ENCODE measurements at places on chromosomes 16 and 17.

DNA sequence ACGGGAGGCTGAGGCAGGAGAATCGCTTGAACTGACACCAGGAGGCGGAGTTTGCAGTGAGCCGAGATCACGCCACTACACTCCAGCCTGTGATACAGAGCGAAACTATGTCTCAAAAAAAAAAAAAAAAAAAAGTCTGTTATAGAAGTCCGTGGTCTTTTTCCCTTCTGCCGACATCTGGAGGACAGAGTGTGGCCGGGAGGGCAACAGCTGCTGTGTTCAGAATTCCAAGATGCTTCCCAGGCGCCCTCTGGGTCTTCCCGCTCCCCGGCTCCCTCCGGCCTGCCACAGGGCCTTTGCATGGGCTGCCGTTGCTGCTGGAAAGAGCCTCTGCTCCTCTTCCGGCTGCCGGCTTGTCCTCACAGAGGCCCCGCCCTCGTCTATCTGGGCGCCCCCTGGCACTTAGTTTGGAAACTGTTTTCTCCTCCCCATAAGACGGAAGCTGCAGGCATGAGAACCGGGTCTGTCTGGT lies 2.4 kb upstream of the CACNA1H start:
- peak; percentile 20 for DNase-seq

DNA sequence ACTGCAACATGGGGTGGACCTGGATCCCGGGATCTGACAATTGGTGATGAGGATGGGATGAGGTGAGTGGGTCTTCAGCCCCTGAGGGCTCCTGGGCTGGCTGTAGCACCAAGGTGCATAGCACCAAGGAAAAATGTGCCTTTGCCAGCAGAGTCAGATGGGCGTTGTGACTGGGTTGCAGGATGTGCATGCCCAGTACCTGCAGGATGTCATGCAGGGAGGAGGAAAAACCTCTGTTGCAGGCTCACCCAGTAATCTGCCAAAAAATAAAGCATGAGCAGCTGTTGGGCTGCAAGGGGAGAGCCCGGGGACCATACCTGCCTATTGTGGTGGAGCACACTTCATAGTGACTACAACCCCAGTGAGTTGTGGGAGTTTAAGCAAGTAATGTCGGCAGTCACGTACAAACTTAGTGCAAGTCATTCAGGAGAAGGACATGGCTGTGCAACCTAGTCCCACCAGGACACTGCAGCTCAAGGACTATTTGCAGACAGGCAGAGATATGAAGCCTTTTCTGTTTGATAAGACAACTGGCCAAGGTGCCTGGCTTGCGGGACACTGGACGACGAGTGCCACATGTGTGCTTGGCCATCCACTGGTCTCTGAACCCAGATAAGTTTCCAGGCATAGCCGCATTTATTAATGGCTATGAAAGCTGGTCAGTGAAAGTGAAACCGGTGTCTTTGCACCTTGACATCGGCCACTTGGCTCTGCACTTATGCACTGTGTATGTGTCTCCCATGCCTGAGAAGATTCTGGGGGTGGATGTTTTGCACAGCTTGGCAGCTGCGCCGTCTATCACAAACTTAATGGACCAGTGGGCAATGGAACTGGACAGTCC lies 499.8 kb downstream of the KCNJ2 start:
- no peak for DNase-seq

DNA sequence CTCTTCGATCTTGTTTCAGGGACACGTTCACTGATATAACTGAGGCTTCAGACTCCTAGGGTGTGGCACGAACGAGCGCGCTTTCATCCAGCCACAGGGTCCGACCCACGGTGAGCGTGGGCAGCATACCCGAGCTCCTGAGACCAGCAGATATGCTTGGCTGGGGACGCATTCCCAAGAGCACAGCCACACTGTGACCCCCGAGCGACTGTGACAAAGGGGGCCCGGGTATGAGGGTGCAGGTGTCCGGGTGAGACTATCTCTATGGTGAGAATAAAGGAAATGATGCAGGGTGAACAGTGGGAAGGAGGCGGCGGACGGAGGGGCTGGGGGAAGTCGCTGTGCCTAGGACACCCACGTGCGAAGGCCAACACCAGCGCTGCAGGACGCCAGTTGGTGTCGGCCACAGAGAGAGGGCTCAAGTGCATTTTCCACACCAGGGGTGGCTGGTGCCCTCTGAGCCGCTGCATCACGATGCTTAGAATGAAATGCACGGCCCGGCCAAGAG lies 17.6 kb downstream of the RPH3AL start:
- no peak for DNase-seq

- DNase-seq = no peak
These were observed 21.2 kb upstream of the HAS3 start for GRCh38 chr16:69084289-69084688.

- no peak for DNase-seq
These were observed 29.8 kb downstream of the TMEM132E start for GRCh38 chr17:34609210-34609609.

DNA sequence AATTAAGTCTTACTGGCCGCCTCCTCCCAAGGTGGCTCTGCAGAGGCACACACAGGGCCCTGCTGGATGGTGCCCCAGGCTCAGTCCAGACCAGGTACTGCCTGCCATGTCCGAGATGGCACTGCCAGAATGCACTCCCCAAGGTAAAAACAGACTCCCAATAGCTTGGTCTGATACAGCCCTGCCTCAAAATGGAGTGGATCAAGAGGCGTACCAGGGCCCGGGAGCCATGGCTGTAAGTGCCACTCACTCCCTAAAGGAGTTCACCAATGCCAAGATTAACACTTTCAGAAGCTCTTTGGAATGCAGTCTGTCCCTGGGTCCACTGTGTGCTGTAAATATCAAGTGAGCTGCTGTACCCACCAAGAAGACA lies 576 bp upstream of the MYO18A start:
- DNase-seq = no peak

DNA sequence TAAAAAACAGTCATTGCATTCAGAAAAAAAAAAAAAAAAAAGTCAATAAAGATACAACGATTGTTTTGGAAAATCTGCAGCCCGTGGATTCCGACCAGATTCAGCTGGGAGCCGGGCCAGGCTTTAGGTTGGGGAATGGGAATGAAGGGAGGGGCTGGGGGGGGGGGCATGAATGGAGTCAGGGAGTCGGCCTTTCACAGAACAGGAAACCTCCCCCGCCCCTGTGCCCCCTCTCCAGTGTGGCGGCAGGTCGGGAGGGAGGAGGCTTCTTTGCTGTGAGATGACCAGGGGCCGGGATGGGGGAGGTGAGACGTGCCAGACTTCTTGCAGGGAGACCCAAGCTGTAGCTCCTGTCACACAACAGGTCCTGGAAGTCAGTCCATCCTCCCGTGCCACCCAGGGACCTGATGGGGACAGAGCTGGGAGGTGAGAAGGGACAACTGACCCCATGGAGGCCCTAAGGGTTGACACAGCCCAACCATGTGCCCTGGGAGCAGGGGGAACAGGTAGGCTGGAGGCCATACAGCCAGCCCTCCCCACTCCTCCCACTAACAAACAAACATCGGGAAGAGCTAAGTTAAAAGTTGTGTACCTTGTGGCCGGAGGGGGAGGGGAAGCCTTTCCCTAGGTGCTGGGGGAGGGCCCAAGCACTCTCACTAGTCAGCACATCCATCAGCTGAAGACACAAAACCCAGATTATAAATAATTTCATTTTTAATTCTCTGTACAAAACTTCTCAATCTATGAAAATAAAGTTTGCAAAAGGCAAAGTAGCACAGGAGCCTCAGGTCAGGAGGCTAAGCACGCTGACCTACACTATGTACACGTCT lies 25.2 kb downstream of the SREBF1 start:
- no peak for DNase-seq

DNA sequence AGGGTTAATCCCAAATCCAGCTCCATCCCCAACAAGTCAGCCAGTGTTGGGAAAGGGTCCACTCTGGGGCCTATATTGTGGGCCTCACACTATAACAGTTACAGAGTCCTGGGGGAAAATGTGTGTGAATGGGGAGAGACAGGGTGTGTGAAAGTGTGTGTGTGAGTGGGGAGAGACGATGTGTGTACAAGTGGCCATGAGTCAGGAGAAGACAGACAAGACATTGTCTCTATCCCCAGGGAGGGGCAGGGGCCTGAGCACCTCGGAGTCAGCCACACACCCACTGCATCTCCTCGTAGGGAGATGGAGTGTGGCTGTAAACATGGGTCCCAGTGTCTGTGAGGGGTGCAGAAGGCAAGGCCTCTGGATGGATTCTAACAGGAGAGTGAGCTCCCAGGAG lies 2.9 kb downstream of the CRHR1 start:
- no peak for DNase-seq

DNA sequence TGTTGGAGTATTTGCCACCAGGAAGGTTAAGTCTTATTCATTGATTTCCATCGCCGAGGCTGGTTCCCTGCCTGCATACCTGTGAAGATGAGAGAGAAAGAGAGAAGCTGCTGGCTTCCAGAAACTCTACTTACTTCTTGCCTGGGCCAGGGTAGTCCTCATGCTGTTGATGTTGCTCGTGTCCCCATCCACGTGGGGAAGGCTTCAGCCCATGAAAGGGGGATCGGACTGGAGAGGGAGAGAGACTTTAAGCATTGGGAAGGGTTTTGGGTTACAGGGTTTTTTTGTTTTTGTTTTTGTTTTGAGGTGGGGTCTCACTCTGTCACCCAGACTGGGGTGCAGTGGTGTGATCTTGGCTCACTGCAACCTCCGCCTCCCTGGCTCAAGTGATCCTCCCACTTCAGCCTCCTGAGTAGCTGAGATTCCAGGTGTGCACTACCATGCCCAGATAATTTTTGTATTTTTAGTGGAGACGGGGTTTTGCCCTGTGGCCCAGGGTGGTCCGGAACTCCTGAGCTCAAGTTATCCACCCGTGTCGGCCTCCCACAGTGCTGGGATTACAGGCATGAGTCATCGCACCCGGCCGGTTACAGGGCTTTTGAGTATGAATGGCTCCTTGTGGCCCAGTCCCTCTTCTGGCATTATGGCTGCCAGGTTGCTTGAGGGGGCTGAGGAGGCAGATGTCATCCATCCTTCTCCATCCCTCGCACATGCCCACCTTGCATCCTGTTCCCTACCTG lies 26.6 kb downstream of the ITGB3 start:
- DNase-seq = no peak

- DNase-seq = no peak
These were observed 175.6 kb downstream of the SOX9 start for GRCh38 chr17:72296456-72296855.

- no peak for DNase-seq
These were observed 23.0 kb downstream of the NPTX1 start for GRCh38 chr17:80453126-80453997.

DNA sequence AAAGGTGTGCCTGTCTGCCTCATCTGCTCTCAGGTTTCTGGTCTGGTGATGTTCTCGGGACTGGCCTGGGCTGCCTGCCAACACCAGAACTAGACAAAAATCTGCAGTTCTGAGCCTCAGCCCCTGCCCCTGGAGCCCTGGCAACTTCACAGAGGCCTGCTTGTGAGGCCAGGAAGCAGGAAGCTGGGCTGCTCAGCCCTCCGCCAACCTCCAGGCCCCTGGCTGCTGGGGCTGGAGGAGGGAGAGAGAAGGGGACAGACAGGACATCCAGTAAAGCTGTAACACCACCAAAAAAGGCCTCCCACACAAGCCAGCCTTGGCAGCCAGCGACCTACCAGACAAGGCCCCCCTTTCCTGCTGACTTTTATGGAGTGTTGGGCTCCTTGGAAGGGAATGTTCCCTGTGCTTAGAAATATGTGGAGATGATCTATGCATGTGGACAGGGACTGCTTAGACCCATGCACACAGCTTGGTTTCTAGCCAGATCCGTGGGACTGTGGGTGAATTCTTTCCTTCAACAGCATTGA lies 157.6 kb downstream of the XYLT1 start:
- no peak for DNase-seq

GRCh38 chr17:45371414-45372324 lies 54.8 kb upstream of the MAP3K14 start:
- DNase-seq = no peak

DNA sequence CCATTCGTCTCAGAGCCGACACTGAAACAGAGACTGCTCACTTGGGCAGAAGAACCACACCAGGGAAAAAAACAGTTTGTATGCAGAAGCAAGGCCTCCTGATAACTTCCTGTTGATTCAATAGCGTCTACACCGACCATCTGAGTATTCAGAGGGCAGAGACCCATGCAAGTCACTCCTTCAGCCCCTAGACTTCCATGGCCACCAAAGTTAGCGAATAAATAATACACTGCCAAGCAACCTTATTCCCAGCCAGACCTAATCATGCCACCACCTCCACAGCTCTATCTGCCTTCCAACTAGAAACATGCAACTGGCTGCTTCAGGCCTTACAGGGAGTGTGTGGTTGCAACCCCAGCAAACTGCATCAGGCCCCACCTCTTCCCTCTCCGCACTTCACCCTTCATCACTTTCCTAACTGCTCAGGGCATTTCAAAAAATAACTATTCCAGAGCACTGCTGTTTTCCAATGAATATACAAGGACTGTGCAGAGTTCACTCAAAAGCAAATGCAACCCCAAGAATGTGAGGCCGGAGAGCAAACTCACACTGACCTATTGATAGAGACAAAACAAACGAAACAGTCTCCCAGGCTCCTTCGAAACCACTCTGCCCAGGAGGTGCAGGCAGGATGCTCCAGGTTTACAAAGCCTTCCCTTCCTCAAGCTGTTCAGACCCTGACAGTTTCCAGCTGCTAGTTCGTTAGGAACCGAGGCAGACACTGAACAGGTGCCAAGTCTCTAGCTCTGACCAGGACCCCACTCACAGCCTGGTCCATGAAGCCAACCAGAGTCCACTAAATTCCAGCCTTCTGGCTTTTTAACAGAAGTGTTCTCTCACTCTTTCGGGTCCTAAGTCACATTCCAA lies 3.6 kb downstream of the USP7 start:
- peak; percentile 38 for DNase-seq

- no peak for DNase-seq
These were observed 34.8 kb upstream of the ADAMTS18 start for GRCh38 chr16:77469634-77470033.

DNA sequence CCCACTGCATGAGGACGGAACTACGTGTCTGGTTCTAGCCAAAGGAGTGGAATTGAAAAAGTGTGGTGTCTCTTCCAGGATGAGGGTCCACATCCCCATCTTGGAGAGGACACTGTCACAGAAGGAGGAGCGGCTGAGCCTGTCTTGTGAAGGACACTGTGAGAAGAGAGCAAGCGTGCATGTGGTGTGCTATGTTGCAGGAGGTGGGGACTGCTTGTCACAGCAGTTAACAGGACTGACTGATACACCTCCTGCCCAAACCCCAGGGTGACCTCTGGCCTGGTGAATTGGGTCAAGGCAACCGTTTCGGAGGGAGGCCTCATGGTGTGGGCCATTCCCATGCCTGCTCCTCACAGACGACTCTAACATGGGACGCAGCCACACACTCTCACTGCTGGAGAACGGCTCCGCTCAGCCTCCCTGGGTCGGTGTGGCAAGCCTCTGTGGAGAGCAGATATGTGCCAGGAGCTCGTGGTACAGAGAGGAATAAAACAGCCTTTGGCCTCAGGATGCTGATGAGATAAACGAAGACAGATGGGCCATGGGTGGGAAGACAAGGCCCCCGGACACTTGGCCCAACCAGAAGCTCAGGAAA lies 56.4 kb upstream of the RBFOX3 start:
- DNase-seq = no peak

GRCh38 chr16:49800876-49801275 lies 55.0 kb downstream of the ZNF423 start:
- no peak for DNase-seq

All from CD4-positive, alpha-beta T cell treated with Interleukin-12 subunit alpha and Interleukin-12 subunit beta, for 1 hour (primary cell).